ENCODE measurements at places on chromosomes 16 and 17.

GRCh38 chr17:50541402-50541715 lies 5.6 kb upstream of the SPATA20 start:
- DNase-seq, result peak; percentile 54

GRCh38 chr17:35514564-35514963 lies 22.9 kb downstream of the SLFN12L start:
- DNase-seq, result peak; percentile 16

GRCh38 chr16:11156401-11156800 lies 99.6 kb downstream of the SOCS1 start:
- no peak for DNase-seq

DNA sequence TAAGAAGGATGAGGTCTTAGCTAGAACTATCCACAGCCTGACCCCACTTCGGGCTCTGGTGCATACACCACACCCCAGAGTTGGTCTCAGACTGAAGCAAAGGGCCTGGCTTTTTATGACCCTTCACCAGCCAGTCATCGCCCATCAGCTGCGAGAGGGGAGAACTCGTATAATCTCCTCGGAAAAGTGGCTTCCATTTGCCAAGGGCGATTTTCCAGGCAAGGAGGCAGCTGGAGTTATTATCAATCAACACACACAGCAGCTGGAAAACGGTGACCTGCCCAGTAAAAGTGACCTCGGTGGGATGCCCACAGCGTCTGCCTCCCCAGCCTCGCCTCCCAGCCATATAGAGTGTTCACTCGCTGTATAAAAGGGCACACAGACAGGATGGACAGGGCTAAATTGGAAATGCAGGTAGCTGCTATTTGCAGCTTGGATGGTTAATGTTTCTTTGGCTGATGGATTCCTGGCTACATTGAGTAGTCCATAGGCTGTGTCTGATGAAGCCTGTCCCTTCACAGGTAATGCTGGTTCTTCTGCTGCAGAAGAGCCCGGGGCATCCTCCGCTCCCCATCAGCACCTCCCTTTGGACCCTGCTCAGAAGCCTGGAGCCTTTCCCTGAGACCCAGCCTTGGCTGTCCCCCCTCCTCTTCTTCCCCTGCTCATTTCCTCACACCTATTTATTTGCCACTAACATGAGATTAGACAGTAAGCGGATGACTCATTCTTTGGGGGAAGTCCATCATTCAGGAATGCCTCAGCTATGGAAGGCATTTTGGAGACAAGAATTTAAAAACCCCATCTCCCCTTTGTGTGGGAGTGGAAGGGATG lies 45.7 kb downstream of the TMEM186 start:
- DNase-seq, result peak; percentile 38

- DNase-seq, result no peak
These were observed 826.8 kb upstream of the KIF2B start for GRCh38 chr17:52995881-52996280.

GRCh38 chr17:59367657-59368045 lies 36.2 kb downstream of the YPEL2 start:
- DNase-seq, result peak; percentile 38

DNA sequence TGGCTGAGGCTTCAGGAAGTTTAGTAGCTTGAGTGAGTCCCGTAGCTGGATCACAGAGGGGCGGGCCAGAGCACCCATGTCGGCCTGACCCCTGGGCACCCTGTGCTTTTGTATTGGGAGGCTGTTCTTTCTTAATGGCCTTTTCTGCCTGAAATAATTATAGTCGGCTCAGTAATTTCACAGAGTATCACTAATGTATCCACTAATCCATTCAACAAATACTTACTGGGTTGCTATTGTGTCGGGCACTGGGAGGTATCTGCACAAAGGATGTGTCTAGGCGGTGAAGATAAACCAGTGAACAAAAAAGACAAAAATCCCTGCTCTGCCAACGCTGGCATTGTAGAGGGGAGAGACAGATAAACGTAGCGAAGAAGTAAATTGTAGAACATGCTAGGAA lies 318.6 kb downstream of the FOXL1 start:
- DNase-seq, result no peak

- no peak for DNase-seq
These were observed 709.1 kb downstream of the CDH11 start for GRCh38 chr16:64412578-64413280.

- no peak for DNase-seq
These were observed 677 bp downstream of the SULT1A2 start for GRCh38 chr16:28596115-28596630.

DNA sequence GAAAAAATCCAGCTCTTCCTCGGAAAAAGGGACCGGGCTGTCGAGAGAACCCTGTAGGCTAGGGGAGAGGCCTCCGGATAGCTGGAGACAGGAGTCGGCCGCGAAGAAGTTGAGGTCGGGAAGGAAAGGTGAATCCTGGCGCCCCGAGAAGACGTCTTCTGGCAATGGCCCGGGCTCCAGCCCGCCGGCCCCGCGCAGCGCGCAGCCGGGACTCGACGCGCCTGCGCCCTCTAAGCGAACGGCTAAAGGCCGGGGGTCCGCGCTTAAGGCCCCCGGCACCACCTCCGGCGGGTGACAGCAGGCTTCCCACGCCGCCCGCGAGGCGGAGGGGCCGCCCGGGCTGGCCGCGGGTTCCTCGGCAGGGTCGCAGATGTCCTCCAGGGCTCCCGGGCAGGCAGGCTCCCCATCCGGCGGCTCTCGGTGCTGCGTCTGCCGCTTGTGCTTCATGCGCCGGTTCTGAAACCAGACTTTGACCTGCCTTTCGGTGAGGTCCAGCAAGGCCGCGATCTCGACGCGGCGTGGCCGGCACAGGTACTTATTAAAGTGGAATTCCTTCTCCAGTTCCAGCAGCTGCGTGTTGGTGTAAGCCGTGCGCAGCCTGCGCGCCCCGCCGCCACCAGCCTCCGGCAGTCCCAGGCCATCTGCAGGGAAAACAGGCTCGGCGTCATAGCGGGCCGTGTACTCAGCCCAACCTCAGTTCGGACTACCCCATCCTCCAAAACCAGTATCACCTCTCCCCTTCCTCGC lies 1.6 kb downstream of the HOXB2 start:
- peak; percentile 50 for DNase-seq

DNA sequence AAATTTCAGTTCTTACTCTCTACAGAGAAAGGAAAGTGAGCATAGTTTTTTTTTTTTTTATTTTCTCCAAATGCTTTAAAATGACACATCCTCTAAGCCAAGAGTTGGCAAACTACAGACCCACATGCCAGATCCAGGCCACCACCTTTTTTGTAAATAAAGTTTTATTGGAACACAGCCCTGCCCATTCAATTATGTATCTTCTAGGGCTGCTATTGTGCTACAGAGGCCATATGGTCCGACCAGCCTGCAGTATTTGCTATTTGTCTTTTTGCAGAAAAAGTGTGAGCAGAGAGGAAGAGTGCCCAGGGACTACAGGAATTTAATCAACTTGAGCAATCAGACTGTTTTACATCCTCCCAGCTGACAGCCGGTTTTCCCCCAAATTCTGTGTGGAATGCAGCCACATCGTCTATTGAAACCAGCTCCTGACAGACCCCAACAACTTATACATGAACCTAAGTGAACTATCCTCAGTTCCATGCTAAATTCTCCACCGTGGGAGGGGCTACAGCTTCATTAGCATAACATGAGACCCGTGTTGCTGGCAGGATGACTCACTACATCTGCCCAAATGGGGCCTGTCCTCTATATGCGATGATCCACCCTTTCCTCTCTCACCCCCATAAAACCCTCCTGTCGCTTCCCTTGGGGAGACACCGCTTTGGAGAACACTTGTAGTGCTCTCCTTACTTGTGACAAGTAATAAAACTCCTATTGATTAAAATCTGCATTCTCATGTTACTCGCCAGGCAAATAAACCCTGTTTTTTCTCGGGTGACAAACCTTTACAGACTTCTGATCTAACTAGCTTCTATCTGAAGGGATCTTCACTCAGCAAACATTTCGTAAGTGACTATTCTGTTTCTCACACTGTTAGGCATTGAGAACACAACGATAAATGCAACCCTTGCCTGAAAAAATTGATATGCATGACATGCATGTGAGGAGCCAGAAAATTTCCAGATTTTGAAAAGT lies 149.4 kb upstream of the HS3ST3A1 start:
- DNase-seq, result no peak

DNA sequence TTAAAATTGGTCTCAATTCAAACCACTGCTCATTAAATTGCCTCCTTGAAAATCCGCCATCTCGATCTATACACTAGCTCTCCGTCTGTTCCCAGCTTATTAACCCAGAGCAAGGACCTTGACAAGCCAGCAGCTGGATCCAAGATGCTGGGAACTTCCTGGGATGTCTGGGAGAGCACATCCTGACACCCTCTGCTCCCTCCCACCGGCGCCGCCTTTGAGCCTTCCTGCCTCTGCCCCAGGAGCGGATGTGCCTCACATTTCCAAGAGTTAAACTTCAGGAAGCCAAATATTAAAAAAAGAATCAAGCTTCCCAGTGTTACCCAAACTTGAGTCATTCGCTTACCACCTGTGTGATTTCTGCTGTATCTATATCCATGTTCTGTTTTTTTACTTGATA lies 107.9 kb downstream of the HAPSTR1 start:
- DNase-seq, result no peak

- DNase-seq, result no peak
These were observed 41.4 kb upstream of the NOL11 start for GRCh38 chr17:67676305-67676704.

- peak; percentile 82 for DNase-seq
These were observed 10.1 kb upstream of the MRPL38 start for GRCh38 chr17:75914643-75915267.

- no peak for DNase-seq
These were observed 13.1 kb downstream of the UNC13D start for GRCh38 chr17:75831032-75831571.

GRCh38 chr16:89922477-89922883 lies 662 bp upstream of the TUBB3 start:
- peak; percentile 91 for DNase-seq

DNA sequence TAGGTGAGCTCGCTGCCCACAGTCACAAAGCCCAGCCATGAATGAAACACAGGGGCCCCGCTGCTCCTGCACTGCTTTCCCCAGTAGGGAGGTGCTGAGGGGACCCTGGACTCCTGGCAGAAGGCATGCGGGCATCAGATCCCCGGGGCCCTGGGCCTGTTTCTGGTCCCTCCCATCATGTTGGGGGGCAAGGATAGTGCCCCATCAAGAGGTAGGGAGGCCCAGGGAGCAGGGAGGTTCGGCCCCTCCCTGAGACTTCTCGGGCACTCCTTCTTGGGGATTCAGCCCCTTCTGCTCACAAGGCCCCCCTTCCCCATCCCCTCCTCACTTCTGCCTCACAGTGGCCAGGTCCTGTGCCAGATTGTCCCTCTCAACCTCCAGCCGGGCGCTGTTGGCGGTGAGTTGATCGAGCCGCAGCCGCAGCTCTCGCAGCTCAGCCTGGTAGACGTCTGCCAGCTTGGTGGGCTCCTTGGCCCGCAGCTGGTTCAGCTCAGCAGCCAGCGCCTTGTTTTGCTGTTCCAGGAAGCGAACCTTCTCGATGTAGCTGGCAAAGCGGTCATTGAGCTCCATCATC lies 515 bp downstream of the GFAP start:
- DNase-seq, result no peak

DNA sequence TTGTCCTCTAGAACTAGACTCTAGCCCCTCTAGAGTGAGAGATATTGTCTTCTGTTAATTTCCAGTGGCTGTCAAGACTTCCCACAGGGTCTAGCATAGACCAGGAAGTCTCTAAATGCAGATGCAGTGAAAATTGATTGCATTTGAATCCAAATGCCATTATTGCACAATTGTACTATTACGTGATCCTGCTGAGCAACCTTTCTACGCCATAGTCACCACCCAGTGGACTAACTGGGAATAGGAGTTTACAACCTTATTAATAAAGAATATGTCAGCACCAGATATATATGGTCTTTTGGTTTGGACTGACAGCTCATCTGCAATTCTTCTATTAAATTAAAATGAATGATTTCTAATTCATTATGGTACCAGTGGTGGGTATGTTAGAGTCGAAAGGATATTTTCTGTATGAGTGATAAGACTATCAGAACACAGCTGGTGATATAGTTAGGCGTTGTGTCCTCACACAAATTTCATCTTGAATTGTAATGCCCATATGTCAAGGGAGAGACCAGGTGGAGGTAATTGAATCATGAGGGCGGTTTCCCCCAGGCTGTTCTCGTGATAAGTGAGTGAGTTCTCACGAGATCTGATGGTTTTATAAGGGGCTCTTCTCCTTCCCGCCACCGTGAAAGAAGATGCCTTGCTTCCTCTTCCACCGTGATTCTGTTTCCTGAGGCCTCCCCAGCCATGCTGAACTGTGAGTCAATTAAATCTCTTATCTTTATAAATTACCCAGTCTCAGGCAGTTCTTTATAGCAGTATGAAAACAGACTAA lies 138.9 kb upstream of the CA10 start:
- DNase-seq, result peak; percentile 68

DNA sequence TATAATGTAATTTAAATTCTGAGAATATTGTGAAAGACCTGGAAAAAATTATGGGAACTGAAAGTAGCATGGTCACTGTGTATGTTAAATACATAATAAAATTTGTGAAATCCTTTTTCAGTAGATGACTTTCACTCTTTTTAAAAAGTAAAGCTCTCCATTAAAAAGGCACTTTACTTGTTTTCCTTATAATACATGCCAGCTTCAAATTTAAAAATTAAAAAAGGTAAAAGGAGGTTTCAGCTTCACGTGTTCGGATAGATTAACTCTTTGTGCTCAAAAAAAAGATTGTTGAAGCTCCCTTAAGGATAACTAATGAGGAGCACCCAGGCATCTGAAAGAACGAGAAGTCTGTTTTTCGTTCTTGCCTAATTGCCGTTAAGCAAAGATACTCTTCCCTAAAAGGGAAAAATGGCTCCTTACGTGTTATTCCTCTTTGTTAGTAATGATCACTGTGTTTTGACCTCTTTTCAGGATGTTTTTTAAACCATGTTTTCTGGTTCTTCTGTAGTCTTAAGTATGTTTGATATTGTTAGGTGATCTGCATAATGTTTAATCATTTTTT lies 87.8 kb downstream of the TUBD1 start:
- DNase-seq, result peak; percentile 60

DNA sequence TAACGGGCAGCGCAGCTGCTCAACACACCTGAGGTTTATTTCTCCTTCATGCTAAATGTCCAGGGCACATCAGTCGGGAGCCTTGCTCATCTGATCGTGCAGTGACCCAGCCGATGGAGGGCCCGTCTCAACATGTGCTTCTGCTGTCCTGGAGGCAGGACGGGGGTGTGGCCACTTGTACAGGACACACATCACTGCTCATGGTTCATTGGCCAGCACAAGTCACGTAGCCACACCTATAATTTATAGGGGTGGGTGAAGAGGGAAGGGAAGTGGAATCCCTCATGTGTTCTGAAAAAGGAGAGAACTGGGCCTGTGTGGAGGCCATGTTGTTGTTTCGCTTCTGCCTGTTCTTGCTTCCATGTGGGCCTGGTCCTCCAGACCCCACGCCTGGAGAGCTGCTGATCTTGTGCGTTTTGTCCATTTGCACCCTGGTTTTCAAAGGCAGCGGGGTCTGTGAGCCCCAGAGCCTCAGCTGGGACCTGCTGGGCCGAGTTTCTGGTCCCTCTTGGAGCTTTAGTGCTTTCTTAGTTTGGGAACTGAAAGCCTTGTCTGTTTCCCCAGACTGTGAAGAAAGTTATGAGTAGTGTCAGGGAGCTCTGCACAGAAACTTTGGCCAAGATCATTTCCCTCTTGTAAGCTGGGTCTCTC lies 60.5 kb downstream of the CMIP start:
- DNase-seq, result no peak

- peak; percentile 40 for DNase-seq
These were observed 8.8 kb downstream of the SPIRE2 start for GRCh38 chr16:89837014-89837546.
